ENCODE measurements at places on chromosomes 5 and 9.

- no peak for DNase-seq
Measured at GRCh38 chr9:77677397-77677796, 29.3 kb upstream of the GNA14 start.

GRCh38 chr5:33363537-33363936 lies 77.2 kb upstream of the TARS1 start:
- DNase-seq, result no peak

DNA sequence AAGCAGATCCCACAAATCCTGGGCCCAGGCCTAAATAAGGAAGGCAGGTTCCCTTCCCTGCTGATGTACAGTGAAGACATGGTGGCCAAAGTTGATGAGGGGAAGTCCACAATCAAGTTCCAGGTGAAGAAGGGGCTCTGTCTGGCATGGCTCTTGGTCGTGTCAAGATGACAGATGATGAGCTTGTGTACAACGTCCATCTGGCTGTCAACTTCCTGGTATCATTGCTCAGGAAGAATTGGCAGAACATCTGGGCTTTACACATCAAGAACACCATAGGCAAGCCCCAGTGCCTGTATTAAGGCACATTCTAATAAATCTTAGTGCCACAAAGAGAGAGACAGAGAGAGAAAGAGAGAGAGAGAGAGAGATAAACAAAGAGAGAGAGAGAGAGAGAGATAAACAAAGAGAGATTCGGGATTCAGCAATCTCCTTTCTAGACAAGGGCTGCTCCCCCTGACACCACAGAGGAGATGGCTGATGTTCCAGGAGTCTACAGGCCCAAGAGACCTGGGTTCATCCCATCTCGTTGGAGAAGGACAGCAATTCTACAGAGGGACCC lies 45.5 kb upstream of the HSPA9 start:
- DNase-seq, result no peak

DNA sequence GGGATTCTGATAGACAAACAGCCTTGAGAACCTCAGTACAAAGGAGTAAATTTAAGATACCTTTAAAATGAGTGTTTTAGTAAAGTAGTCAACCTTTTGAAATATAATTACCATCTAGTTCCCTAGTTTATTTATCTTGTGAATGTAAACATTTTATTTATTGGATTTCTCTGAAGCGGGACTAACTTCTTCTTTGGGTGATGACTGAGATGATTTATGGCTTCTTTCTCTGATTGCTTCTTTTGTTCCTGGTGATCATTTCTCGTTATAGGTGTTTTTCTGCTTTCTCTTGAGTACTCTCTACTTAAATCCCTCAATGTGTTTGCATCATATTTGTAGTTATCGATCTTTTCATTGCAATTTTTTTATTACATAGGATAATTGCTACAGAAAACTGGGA lies 33.2 kb downstream of the PRDM6 start:
- DNase-seq, result no peak

GRCh38 chr5:4551034-4551433 lies 589.1 kb upstream of the ADAMTS16 start:
- no peak for DNase-seq

Data from GM10248 (cell line).